Fibroblast of skin of right quadriceps (primary cell): ENCODE measurements at places on chromosomes 6 and 20.

GRCh38 chr20:24102749-24103333 lies 114.3 kb upstream of the GGTLC1 start:
- DNase-seq, result peak; percentile 41

GRCh38 chr6:113065611-113066010 lies 718.5 kb downstream of the RFPL4B start:
- DNase-seq, result peak; percentile 34

DNA sequence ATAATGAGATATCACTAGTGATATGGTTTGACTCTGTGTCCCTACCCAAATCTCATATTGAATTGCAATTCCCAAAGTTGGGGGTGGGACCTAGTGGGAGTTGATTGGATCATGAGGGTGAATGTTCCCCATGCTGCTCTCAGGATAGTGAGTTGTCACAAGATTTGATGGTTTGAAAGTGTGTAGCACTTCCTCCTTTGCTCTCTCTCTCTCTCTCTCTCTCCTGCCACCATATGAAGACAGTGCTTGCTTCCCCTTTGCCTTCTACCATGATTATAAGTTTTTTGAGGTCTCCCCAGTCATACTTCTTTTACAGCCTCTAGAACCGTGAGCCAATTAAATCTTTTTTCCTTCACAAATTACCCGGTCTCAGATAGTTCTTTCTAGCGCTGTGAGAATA lies 1002.0 kb upstream of the ADGRB3 start:
- no peak for DNase-seq

- peak; percentile 95 for DNase-seq
These were observed 42.1 kb upstream of the BTN3A2 start for GRCh38 chr6:26322645-26323482.

DNA sequence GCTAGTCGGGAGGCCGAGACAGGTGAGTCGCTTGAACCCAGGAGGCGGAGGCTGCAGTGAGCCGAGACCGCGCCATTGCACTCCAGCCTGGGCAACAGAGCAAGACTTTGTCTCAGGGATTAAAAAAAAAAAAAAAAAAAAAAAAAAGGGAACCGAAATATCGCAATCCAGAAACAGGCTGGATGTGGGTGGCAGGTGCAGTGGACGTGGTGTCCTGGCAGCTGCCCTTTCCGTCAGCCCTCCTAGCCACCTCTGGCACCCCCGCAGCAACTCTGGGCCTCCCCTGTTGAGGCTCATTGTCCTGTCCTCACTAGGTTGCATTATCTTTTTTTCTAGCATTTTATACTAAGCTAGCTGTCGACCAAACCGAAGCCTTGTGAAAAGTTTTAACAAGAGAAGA lies 113.5 kb downstream of the DTNBP1 start:
- no peak for DNase-seq

GRCh38 chr20:58892932-58893224 lies 40.4 kb downstream of the GNAS start:
- no peak for DNase-seq

- DNase-seq, result no peak
These were observed 164.8 kb upstream of the QKI start for GRCh38 chr6:163249651-163250101.

DNA sequence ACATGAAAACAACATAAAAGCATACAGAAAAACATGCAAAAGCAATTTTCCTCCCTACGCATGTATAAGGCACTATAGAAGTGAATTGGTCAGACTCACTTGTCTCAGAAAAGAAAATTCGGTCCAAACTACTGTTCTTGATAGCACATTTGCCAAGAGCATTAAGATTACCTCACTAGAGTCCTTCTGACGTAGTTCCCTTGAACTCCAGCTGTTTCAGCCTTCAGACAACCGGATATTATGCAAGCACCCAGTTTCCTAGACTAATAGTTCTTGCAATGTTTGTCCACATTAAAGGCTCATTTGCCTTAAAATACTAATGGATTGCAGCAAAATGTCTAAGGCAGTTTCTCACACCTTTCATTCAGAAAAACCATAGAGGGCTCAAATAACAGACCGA lies 2.5 kb upstream of the CASS4 start:
- DNase-seq, result no peak

- DNase-seq, result peak; percentile 17
These were observed 1065.8 kb upstream of the EYS start for GRCh38 chr6:66772800-66773199.

GRCh38 chr6:35977308-35977707 lies 47.1 kb downstream of the SLC26A8 start:
- DNase-seq, result no peak

DNA sequence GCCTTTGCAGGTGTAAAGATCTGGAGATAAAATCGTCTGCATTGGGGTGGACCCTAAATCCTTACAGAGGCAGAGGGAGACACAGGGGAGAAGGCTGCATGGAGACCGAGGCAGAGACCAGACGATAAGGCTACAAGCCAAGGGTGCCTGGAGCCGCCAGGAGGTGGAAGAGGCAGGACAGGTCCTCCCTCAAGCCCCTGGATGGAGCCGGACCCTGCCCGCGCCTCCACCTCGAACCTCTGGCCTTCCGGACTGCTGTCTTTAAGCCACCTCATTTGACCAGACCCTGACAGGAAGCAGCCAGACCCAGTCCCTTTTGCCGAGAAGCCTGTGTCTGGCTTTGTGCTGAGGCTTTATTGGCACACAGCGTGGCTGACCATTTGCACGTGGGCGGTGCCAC lies 183.8 kb downstream of the TAF4 start:
- DNase-seq, result no peak

DNA sequence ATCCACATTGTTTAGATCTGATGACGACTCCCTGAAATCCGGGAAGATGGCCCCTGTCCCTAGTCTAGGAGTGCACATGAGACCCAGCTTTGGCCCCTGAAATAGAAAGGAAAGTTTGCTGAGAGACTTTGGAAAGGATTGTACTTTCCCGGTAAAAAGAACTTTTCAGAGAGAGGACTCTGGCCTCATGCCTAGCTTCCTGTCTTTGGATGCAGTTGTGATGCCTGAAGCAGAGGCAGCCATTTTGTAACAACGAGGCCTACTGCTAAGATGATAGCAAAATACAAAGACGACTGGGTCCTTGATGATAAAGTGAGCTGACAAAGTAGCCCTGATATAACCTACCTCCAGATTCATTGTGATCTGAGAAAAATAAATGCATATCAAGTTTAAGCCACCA lies 6.9 kb downstream of the CPNE5 start:
- DNase-seq, result no peak

GRCh38 chr6:5878792-5879191 lies 127.9 kb downstream of the NRN1 start:
- no peak for DNase-seq

DNA sequence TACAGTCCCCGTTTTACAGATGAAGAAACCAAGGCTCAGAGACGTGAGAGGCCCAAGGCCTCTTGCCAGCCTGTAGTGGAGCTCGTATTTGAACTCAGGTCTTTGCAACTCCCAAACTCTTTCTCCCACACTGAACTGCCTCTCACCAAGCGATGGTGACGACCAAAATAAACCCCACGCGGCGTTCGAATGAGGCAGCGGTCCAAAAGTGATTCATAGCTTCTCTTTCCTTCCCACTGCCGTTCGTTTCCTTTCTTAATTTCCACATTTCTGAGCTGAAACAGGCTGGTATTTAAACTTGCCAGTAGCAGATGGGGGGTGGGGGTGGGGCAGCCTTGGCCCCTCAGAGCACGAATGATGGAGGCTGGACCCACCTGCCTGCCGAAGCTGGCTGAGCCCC lies 252.9 kb upstream of the KCNG1 start:
- peak; percentile 54 for DNase-seq
